Mammary epithelial cell (primary cell): ENCODE measurements at places on chromosomes 11 and 22. TPM values are rescaled to one million over a fixed set of nuclear protein-coding genes. Genes with fewer than 3 reads are reported as not detected.
A peak's percentile ranks its signal among the peaks of the same experiment; 100 is the strongest.

GRCh38 chr22:24437091-24437490 is 9.7 kb downstream of the ADORA2A start:
- DNase-seq = no peak

- no peak for DNase-seq
Measured at GRCh38 chr11:43871051-43871450, 9.6 kb upstream of the ALKBH3 start.

- DNase-seq = no peak
Measured at GRCh38 chr11:34971928-34972327, 55.5 kb downstream of the PDHX start.

DNA sequence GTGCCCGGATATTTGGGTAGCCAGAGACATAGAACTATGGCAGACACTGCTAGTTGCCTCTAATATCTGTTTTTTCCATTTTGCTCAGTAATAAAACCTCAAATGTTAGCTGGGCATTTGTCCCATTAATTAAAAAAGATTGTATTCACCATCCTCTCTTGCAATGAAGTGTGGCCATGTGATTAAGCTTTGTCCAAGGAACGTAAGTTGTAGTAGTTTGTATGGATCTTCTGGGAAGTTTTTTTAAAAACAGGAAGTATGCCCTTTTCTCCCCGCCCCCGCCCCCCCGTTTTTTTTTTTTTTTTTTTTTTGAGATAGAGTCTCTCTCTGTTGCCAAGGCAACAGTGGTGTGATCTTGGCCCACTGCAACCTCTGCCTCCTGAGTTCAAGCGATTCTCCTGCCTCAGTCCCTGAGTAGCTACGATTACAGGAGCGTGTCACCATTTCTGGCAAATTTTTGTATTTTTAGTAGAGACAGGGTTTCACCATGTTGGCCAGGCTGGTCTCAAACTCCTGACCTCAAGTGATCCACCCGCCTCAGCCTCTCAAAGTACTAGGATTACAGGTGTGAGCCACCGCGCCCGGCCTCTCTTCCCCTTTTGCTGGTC is 1.7 kb upstream of the TMEM135 start:
- DNase-seq = no peak

CFAP68 gene
- total RNA-seq = 12.5 TPM

DNA sequence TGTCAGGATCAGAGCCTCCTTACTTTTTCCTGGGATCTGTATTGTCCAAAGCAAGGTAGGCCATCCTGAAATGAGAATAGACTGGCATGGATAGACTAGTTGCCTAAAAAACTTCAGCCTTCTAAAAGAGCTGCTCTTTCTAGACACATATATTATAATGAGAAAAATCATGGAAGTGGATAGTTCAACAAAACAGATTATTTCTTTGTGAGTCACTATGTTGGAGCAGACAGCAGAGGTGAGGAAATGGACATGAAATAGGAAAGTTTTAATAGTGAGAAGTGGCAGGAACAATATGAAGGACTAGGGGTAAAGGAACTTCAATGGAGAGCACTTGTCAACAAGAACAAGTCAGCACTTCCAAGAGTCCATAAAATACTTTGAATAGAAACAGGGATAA is 101.9 kb upstream of the ANO3 start:
- no peak for DNase-seq

- no peak for DNase-seq
Measured at GRCh38 chr11:70699294-70700221, 301.2 kb downstream of the CTTN start.

PRR33 gene
- total RNA-seq = not detected in 2 replicates

DNA sequence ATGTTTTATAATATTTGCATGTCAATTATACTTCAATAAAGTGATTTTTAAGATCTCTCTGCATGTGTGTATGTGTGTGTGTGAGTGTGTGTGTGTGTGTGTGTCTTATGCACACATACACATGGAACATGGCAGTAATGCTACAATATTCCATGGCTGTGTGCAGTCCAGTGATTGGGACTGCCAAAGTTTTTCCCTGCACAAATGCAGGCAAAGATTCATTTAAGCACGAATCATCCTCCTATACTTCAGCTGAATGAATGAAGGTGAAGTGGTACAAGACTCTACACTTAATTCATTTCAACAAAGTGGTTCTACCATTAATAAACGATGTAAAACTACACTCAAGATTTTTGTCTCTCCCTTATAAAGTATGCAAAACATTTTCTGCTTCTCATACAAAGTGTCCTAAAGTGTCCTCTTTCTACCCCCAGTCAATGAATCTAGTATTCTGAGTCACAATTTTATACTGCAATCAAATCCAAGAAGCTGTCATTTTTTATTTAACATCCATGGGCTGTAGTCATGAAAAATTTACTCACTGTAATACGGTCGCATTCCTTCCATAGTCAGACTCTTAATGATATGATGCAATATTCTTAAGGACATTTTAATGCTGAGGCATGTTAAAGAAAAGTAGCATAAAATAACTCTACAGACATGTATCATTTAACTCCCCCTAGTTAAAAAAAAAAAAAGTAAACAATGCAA is 132.4 kb downstream of the TTC28 start:
- DNase-seq = no peak

DNA sequence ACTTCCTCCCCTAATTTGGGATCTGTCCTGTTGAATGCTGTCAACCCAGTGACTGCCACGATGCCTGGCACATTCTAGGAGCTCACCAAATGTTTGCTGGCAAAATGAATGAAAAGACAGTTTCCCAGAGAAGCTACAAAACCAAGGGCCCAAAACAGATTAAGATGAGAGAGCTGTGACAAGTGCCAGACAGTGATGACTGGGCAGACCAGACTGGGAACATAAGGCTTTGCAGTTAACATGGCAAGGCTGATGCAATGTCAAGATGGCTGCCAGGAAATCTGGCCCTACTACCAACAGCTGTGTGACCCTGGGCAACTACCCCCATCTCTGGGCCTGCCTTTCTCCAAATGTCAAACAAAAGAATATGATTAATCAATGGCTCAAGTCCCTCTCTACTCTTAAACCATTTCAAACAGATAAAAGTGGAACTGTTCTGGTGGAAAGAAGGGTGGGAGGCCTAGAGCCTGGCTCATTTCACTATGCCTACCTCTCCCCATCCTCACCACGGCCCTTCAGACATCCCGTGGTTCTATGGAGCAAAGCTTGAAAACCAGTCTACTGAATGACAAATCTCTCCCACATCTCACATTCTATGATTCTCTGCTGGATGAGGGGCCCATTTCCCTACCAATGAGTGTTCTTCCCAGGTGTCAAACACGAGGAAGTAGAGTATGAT is 12.8 kb downstream of the AP1B1 start:
- DNase-seq = no peak

DNA sequence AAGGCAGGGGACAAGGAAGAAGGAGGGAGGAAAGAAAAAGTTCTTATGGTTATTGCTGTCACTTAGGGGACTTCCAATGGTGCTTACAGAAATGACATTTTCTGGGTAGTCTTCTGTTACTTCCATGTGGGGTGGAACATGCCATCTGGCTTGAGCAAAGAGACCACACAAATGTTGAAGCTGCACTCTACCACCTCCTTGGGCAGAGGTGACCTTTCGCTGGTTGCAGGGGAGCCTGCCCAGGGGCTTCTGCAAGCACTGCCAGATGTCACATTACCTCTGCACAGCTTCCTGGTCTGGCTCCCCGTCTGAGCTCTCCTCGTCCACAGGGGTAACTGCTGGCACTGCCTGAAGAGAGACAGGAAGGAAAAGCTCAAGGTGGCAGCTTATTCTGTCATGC is 32.6 kb upstream of the APOA1 start:
- DNase-seq = no peak

C1QTNF4 gene
- 0.27 TPM in 1 of 2 replicates, not detected in the other for total RNA-seq

GRCh38 chr22:48237466-48238283 is 1475.2 kb downstream of the TBC1D22A start:
- DNase-seq = no peak

VPREB1 gene
- not detected in 2 replicates for total RNA-seq

DNA sequence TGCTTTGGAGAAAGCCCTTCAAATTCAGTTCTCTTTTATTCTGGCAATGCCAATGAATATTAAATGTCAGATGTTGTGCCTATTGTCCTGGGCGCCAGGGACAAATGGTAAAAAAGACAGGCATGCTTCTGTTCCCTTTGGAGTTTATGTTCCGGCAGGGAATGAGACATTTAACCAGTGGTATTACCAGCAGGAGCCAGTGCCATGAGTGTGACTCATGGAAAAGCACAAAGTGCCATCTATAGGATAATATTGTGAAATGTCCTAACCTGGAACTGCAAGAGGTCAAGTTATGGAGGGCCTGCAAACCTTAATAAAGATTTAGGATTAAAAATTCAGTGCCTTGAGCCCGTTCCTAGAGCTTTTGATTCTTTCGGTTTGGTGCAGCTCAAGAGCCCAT is 39.5 kb downstream of the REXO2 start:
- peak; percentile 44 for DNase-seq

IGSF9B gene
- total RNA-seq = 1.2 and 1.7 TPM in 2 replicates

CRYBB3 gene
- total RNA-seq = not detected

GRCh38 chr11:29334776-29335130 is 682.1 kb downstream of the KCNA4 start:
- no peak for DNase-seq

DNA sequence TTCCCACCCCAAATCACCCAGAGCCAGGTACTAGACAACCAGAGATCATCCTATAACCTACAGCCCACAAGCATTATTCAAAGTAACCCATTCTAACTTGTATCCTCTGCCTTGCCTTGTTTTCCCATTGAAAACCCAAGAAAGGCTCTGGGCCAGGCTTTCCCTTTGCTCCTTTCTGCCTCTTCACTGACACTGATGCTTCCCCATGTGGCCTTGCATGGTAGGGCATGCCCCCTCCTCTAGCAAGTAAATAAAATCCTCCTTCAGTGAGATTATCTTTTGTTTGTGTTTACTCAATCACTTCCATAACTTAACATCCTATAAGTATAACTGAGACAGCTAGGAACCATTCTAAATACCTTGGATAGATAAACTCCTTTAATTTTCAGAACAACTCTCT is 65.6 kb upstream of the FAR1 start:
- DNase-seq = no peak

AGBL2 gene
- total RNA-seq = 1.7 TPM

DNA sequence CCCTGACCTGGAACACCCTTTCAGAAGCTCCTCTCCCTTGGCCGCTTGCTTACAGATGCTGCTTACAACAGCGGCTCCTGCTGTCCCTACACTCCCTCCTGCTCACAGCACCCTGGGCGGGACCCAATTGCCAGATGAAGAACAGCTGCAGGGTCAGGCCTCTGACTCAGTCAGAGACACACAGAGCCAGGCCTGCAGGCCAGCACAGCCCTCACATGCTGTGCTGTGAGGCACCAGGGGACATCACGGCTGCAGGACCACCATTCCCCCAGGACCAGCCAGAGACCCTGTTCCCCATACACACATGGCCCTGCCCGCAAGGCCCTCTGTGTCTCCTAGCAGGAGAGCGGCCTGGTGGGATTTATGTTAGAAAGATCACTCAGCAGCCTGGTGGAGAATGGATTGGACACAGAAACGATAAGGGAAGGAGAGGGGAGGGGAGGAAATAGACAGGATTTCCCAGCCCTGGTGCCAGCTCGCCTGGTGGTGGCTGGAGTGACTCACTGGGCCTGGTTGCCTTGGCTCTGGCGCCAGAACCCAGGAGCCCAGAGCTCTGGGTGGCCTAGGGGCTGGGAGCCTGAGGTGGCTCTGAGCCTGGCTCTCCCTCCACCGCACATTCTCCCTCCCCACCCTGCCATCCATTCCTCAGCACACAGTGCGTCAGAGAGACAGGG is 6.7 kb downstream of the CAPN5 start:
- DNase-seq = peak; percentile 66

DNA sequence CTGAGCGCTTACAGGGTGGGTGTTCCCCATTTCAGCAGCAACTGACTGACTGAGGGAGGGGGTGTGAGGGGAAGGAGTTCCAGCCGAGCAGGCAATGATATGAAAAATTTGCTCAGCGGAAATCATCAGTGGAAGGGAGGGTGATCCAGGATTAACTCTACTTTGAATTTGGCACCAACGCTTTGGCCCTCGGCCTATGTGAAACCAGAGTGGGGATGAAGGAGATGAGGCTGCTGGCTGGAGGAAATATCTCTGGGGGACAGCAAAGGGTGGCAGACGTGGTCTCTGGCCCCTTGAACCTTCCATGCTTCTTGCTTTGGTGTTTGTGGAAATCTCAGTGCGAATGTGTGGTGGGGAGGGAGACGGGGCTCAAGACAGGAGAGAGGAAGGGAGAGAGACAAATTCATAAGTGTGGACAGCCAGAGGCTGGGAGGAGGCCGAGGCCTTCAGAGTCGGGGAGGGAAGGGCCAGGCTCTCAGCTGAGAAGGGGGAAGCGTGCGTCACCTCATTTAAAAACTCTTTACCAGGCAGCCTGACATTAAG is 83.6 kb downstream of the FDX1 start:
- no peak for DNase-seq

OR4D6 gene
- total RNA-seq = not detected in 2 replicates

DNA sequence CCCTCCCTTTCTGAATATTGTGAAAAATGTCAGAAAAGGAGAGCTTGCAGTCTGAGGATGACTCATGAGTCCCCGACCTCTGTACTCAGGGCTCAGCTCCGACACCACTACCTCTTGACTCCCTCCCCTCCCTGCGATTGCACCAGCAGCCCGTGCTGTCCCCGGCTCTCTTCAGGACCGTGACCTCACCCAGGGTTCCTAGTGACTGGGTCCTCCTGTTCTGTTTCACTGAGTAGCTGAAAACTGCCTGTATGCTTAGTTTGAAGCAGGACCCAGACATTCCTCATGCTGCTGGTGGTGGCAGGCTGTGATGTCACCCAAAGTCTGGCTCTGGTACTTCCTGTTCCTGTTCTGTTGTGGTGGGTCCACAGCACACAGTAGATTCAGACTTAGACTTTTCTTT is 11.7 kb downstream of the PHRF1 start:
- no peak for DNase-seq

DTX4 gene
- total RNA-seq = 11.5 TPM

CSF2RB gene
- not detected for total RNA-seq

DNA sequence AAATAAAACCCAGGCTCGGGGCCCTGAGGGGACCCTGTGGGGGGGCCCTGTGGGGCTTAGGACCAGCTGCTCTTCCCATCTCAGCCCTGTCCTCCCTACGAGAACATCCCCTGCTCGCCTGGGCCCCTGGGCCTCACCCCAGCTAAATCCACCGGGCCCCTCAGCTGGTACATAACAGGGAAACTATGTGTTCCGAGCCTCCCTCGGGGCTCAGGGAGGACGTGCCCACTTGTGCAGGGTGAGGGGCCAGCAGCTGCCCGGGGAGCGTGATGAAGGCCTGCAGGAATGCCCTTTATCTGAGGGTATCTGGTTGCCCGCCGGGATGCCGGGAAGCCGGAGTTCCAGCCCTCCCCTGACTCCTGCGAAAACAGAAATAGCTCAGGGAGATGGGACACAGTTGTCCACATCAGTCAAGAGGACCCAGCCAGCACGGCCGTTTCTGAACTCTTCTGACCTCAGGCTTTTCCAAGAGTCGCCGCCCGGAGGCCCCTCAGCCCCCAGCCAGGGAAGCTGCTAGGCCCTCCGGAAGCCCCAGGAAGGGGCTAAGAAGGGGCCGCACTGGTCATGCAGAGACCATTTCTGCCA is 20.6 kb downstream of the MRPL23 start:
- DNase-seq = no peak

RBMXL2 gene
- total RNA-seq = 0.21 TPM in 1 of 2 replicates, not detected in the other
